Kasumi-1 (cell line): ENCODE measurements at places on chromosomes 16 and 17.

DNA sequence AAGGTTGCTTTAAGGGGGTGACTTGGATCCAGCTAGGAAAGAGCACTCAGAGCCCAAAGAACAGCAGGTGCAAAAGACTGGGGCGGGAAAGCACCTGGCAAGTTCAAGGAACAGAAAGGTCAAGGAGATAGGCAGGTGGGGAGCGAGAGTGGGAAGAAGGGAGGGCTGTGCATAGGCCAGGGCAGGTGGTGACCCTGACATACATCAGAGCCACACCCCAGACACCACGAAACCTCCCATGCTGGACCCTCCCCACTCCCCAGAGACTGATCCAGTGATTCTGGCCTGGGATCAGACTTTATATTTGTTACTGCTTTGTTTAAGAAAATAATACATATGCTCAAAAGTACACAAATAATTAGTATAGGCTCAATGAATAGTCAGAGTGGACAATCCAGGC lies 48.5 kb upstream of the RBFOX3 start:
- DNase-seq, result no peak

GRCh38 chr16:1946495-1947368 lies 3.7 kb upstream of the MSRB1 start:
- DNase-seq, result no peak

DNA sequence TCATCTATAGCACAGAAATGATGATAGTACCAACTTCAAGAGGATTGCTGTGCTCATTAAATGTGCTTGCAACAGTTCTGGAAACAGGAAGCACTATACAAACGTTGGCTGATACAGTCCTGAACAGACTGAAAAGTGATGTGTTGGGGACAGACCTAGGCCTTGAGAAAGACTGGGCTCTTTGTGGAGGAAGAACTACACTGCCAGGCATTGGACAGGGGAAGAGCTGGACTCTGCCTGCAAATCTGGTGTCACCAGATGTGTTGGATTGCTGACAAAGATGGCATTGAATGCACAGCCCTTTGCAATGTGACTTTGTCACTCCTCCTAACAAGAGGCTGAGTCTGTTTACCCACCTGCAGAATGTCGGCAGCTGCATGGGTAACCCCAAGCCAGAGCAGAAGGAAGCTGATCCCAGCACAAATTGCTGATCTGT lies 12.4 kb upstream of the ST6GALNAC2 start:
- DNase-seq, result peak; percentile 44

DNA sequence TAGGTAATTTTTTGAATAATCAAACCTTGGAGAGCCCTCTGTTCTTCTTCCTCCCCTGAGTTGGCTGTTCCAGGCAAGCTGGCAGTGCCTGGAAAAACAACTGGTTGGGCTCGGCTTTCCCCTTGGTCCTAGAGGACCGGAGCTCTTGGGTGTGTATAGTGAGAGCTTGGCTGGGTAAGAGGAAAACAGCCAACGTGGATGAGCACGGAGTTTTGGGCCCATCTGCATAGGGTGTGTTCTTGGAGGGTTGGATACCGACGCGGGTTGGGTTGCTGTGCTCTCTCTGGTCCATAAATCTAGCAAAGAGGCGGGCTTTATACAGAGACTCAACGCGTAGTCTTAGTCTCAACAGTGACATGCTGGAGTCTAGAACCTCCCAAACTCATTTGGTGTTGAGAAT lies 23.2 kb downstream of the ITGB3 start:
- no peak for DNase-seq

- DNase-seq, result no peak
These were observed 13.1 kb upstream of the RNF135 start for GRCh38 chr17:30957741-30958140.

- no peak for DNase-seq
These were observed 11.7 kb downstream of the TUBB3 start for GRCh38 chr16:89934611-89935553.

DNA sequence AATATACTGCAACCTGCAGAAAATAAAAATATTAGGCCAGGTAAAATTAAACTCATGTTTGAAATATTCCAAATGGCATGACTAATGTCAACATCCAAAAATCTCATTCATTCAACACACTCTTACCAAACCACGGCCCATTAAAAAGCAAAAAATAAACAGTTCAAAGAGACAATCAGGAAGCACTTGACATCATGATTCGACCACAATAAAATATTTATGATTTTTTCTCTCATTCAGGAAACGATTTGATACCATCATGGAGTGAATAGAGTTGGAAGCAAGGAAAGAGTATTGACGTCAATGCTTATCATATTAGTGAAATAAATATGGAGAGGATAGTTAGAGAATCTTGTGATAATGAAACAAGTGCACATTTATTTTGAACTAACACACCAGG lies 354.1 kb downstream of the KCNJ2 start:
- no peak for DNase-seq
